ENCODE measurements at places on chromosomes 7 and 10.

GRCh38 chr7:113040849-113041248, 45.8 kb downstream of the GPR85 start:
- no peak for DNase-seq

GRCh38 chr10:77965294-77965693, 38.7 kb upstream of the DLG5 start:
- peak; percentile 29 for DNase-seq

DNA sequence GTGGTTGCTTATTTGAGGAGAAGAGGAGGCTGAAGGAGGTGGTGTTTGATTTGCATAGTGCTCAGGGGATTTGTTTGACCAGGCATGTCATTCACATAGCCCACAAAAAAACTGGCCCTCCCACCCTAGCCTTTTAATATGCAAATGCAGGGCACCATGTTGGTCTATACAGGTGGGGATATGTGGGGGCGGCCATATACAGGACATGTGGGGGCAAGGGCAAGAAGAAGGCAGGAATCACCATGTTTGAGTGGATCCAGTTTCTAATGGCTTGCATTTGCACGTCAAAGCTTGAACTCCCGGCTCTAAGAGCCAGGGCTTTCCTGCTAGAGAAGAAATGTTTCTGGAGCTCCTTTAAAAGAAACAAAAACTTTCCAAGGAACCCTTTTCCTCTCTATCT, 541.0 kb downstream of the ZWINT start:
- no peak for DNase-seq

- no peak for DNase-seq
Observed at GRCh38 chr7:135840591-135840990, 92.0 kb upstream of the FAM180A start.

- no peak for DNase-seq
Observed at GRCh38 chr7:64667311-64667710, 1.4 kb downstream of the ZNF107 start.

- DNase-seq: no peak
Observed at GRCh38 chr10:64014281-64014680, 493.1 kb downstream of the REEP3 start.

- peak; percentile 81 for DNase-seq
Observed at GRCh38 chr10:6203331-6204062, 765 bp downstream of the PFKFB3 start.

- no peak for DNase-seq
Observed at GRCh38 chr7:69232445-69233376, 365.6 kb upstream of the AUTS2 start.

DNA sequence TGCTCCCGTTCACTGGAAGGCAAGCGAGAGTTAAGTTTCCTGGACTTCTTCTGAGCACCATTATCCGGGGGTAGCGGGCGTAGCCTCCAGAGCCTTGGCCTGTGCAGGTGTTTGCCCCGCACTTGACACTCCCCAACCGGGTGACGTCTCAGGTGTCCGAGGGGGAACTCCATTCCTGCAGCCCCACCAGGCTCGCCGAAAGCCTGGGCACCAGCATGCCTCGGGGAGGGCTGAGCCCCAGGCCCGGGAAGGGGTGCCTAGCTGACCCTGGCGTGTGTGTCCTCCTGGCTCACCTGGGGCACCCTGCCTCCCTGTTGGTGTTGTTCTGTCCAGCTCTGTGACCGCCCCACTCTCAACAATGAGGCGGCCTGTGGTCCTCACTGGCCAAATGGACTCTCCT, 109.4 kb upstream of the GPR26 start:
- DNase-seq: no peak

GRCh38 chr10:30073767-30074060, 14.3 kb upstream of the JCAD start:
- no peak for DNase-seq

DNA sequence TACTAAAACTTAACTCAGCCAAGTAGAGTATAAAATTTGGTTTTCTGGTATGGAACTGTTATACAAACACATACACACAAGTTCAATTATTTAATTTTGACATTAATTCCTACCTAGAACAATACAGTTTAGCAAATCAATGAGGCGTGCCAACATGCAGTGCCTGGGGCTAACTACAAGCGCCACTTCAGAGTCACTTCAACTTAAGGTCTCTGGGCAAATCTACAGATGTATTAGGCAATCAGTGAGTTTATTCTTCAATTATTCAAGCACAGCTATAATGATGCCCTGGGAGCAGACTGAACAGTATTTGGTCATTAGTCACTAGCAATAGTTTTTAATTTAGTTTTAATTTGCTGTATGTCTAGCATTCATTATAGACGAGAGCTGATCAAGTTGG, 51.6 kb downstream of the HIBADH start:
- DNase-seq: no peak

DNA sequence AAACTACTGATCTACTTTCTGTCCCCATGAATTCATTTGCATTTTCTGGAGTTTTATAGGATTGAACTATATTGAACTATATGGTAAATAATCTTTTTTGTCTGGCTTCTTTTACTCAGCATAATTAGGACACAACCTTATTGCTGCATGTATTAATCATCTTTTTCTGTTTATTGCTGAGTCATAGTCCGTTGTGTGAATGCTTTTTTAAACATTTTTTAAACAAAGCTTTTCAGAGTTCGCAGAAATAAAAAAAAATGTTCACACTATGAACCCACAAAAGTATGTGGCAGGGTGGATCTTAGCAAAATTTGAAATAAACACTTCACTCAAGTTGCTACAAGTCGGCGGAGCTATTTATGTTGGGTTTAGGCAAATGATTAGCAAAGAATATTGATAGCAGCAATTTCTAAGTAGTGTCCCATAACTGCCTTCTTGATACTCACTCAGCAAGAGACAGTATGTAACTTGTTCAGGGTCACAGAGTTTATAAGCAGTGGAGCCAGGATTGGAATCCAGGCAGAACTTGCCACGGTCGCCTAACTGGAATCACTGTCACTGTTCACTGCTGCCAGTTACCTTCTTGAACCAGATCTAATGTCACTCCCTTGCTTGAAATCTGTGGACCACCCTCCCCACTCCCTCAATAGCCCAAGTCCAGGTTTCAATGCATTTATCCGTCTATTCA, 5.6 kb downstream of the CH25H start:
- DNase-seq: no peak

GRCh38 chr10:125936331-125936730, 40.0 kb downstream of the FANK1 start:
- no peak for DNase-seq

- no peak for DNase-seq
Observed at GRCh38 chr7:54810401-54810800, 51.4 kb upstream of the SEC61G start.

Data from hepatic stellate cell (primary cell).